GM13976 (cell line): ENCODE measurements at places on chromosomes 2 and 18.

DNA sequence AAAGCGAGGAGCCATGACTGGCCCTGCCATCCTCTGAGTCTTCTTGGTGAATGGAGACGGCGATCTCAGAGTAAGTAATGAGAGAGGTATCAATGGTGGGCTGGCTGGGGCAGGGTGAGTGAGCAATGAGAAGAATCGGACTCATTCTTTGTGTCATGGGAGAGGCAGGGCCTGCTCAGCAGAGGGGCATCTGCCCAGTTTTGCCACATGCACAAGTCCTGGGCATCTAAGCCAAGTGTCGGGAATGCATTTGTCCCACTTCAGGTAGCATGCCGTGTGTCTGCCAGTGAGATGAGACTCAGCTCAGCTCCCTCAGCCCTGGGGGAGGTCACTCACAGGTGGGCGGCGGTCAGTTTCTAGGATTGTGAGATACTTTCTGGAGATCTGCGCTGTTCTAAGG is 791.0 kb upstream of the RAB6C start:
- no peak for DNase-seq

- DNase-seq, result no peak
These were observed 49.0 kb downstream of the ZDBF2 start for GRCh38 chr2:206323486-206323885.

- DNase-seq, result no peak
These were observed 56.8 kb downstream of the HK2 start for GRCh38 chr2:74890711-74891110.

DNA sequence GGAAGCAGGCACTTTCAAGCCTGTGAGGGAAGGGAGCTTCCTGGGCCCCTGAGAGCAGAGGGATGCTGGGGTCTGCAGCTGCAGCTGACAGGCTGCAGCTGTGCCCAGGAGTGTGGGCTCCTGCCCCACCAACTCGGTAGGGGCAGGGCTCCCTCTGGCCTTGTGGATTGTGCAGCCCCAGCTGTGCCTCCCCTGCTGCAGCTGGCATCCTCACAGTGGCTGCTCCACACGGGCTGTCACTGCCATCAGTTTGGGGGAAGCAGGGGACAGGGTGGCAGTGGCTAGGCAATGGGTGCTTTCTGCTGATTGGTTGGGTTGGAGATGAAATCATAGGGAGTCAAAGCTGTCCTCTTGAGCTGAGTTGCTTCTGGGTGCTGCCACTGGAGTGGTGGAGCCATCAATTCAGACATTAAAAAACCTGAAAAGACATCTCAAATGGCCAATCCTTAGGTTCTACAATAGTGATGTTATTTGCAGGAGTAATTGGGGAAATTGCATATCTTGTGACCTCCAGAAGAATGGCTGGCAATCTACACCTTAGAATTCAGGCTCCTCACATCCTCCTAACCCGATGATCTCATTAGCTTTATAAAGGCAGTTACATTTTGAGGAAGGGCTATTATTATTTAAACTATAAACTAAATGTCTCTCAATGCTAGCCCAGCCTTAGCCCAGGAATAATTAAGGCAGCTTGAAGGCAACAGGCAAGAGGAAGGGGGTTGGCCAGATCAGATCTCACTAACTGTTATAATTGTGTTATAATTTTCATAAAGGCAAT is 41.3 kb downstream of the FAM171B start:
- DNase-seq, result no peak

- no peak for DNase-seq
These were observed 689.1 kb upstream of the POU3F3 start for GRCh38 chr2:104164721-104165252.

- DNase-seq, result peak; percentile 30
These were observed 21.2 kb downstream of the GRB14 start for GRCh38 chr2:164599954-164600589.

DNA sequence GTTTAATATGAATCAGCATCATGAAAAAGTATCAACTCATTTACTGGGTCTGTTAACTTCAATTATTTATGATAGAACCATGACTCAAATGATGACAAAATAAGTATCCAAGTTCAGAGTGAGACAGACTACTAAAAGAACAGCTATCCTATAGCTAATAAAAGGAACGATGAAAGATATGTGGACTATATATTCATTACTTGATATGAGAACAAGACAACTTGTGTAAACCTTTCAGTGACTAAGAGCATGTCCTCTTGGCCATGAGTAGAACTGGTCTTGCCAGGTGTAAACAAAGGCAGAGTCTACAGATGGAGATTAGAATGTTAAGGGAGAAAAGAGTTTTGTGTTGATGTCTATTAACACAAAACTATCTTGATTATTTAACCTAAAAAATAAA is 360.4 kb upstream of the ZC3H15 start:
- DNase-seq, result no peak

GRCh38 chr2:207896525-207897285 is 127.0 kb upstream of the FZD5 start:
- DNase-seq, result no peak

DNA sequence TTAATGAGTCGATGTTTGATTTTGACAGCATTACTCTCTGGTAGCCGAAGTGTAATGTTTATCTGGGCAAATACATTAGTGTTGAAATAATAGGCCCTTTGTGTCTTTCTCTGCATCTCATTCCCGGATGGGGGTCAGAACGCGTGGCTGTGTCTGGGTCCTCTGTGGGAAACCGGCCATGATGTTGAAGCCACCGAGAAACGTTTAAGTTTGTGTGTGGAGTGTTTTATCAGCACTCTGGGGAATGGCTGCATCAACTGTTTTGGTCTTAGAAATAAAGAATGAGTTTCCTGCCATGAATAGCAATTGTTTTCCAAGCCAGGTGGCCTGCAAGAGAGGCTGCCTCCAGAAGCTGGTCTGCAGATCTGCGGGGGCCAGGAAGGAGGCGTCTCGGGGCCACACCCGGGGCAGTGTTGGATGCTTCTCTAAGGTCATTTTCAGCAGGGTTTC is 69.7 kb downstream of the RNF144A start:
- no peak for DNase-seq

- DNase-seq, result no peak
These were observed 43.0 kb downstream of the RAB27B start for GRCh38 chr18:54871231-54871630.

DNA sequence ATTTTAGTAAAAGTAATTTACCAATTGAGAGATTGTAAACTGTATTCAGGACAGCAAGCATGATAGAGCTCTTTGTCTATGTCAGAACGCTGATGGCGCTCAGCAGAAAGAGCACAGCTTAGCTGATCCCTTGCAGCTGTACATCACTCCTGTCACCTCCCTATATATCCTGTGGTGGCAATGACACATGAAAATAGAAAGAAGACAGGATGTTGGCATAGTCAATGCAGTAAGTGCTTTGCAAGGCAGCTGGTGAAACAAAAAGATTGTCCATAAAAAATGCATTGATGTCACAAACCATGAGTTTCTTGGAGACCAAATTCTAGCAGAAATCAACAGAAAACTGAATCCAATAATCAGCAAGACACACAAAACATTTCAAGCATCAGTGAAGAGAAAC is 221.5 kb downstream of the RIT2 start:
- DNase-seq, result no peak

DNA sequence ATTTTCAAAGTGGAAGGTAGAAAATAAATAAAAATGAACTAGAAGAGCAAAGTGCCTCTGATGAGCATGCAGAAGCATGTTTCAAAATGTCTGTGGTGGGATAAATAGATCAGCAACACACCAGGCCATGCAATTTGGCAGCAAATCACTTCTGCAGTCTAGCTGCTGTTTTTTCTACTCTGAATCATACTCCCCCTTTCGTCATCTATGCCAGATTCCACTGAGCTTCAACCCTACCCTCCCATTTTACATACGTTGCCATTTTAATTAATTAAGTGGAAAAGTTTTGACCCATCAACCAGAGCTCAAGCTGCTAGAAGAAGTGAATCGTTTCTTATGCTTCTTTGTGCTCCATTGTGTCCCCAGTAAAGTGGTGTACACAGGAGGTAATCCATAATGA is 79.3 kb downstream of the NRXN1 start:
- DNase-seq, result no peak

DNA sequence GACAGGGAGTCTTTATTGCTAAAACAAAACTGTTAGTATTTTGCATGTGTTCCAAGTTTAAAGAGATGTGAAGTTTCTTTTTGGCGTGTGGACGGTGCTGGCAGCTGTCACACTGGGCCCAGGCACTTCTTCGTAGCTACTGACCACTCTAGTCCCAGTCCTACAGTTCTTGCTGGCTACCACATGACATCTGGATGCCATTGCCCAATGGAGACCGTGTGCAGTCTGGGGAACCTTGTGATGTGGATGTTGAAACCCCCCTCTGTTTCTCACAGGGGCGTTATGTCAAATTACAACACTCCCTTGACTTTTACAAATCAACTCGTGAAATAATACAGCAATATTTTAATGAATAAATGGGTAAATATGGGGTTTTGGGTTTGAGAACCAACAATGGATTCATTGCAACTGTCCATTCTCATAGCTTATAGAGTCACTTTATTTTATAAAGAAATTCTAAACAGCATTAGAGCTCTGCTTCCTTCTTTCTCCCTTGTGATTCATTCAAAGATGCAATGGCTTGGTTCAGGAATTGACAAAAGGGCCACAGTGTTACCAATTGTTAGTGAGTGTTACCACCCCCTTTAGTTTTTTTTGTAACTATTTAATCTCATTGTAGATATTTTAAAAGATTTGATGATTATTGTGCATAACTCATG is 1.2 kb downstream of the GPD2 start:
- no peak for DNase-seq

DNA sequence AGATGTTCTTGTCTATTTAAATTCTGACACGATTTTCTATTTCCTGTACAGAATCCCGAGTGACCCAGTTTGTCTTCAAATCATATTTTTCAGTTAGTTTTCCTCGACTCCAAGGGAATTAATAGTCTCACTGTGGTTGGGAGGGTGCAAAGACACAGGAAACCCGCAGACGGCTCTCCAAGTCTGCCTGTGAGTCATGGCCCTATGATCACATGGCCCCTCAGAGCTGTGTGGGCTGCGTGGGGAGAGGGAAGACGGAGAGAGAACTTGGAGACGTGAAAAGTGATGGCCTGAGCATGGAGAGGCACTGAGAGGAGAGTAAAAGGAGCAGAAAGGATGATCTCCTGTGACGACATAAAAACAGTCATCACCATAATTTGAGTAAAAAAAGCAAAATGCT is 989.9 kb downstream of the DCDC2C start:
- DNase-seq, result no peak

DNA sequence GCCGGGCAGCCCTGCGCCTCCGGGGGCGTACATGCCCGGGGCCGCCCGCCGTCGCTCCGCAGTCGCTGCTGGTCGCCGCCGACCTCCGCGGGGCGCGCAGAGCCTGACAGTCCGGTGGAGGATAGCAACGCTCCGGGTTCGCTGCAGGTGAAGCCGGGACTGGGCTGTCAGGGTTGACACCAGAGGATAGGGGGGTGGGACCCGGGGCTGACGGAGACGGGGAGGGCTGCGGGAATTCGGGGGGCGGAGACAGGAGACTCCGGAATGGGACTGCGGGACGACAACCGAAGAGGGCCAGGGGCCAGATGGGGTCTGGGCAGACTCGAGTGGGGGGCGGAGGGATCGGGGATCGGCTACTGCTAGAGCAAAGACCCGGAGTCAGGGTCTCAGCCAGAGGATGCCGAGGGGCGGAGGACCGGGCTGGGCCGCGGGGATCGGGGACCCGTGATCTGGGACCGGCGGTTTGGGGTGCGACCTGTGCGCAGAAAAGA is 403 bp downstream of the TMEM127 start:
- DNase-seq, result peak; percentile 57

DNA sequence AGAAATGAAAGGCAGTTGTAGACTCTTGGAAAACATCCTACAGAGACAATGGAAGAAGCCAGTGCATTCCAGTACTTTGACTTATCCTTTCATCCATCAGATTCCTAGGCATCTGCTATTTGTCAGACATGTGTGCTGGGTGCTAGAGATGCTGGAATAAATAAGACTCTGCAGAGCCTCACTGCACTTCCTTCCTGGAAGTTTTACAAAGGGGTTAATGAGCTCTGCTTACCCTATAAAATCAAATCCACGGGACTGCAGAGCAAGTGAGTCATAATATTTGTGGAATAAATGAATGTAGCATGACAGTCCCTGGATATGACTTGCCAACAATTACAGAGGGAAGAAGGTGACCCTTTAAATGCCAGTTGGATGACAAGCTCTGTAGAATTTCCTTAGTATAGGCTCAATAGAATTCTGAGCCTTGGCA is 52.7 kb upstream of the NPAS2 start:
- no peak for DNase-seq

DNA sequence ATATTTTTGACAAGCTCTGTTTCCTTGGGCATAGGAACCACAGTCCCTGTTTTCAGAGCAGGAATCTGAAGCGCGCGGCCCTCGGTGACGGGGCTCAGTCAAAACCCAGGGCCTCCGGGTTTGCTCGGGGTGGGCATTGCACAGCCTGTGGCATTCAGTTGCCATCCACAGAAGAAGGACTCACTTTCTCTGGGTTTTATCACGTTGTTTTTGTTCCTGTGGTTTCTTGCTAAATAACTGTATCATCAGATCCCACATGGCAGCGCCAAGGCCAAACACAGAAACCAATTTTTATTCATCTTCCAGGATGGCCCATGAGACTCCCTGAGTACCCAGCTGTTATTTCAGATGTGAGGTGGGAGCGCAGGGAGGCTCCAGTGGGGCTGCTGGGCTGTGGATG is 35.6 kb downstream of the SGPP2 start:
- DNase-seq, result no peak

DNA sequence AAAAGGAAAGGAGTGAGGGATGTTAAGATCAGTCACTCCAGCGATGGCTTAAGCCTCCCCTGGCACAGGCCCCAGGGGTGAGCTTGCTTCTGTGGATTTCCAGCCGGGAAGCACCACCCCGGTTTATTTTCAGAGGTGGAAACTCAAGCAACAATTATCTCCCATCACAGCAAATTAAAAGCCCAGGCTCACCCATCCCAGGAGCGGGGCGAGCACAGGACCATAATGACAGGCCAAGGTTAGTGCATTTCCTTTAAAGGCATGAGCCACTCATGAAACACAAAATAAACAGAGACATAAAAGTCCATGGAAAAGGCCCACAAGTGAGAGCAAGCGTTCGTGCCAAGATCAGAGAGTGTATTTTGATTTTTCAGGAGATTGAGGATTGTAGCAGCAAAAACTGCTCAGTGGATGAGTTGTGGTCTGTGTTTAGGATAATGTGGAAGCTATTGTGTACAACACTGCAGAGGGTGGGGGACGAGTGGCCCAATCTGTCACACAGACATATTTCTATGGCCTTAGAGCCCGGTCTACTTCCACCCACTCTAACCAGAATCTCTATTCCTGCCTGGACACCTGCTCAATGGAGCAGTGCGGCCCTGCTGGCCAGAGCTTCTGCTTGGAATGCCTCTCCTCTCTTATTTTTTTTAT is 111.4 kb upstream of the CDC42EP3 start:
- DNase-seq, result no peak

- no peak for DNase-seq
These were observed 20.8 kb upstream of the VIT start for GRCh38 chr2:36675579-36676282.

- no peak for DNase-seq
These were observed 6.0 kb downstream of the KRCC1 start for GRCh38 chr2:88049622-88050021.
